Femur (tissue), 1 donor: ENCODE measurements at places on chromosomes 5 and 9.
A peak's percentile ranks its signal among the peaks of the same experiment; 100 is the strongest.

GRCh38 chr5:147989239-147989638 lies 74.5 kb upstream of the SPINK5 start:
- no peak for DNase-seq

- DNase-seq: no peak
Measured at GRCh38 chr5:168426007-168426863, 60.0 kb upstream of the RARS1 start.

DNA sequence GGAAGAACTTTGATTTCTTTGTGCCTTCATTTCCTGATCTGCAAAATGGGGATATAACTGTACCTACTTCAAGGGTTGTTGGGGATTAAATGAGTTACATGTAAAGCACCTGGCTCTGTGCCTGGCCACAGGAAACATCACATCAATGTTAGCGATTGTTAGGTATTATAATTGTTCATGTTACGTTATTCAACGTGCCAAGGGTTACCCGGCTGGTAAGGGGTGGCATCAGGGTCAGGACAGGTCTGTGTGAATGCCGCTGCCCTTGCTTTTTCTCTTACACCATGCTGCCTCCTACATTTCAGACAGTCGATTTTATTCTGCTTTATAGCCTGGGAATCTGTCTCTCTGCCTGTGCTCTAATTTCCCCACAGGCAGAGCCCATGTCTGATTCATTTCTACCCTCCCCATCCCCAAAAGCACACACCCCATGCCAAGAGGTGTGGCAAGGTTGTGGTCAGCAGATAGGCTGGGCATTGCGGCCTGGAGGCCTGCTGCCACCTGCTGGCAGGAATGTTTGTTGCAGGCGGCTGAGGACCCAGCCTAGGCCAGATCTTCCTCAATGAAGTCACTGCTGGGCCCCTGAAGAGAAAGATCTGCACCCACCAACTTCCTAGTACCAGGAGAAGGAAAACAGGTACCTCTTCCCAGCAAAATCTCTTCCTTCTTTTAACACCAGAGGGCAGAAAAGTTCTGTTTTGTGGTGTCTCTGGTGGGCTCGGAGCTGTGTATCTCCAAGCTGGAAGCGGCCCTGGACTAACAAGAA lies 5.3 kb downstream of the ANKS6 start:
- peak; percentile 89 for DNase-seq

DNA sequence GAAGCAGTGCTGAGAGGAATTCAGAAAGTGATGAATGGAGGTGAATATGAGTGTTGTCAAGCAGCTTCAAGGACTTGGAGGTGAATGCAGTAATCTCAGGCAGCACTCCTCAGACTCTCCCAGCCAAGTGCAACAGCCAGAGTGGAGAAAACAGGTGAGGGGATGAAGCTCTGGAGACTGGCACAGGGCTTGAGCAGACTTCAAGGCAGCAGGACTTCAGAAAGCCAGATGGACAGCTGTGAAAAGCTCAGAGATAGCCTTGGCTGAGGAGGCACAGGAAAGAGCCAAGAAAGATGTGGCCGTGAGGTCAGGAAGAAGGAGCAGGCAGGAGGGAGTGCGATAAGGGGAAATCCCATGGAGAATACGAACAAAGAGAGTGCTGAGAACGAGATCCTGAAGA lies 194.9 kb downstream of the FBN2 start:
- no peak for DNase-seq

GRCh38 chr9:123320814-123321213 lies 35.2 kb upstream of the CRB2 start:
- no peak for DNase-seq
